Panc1 (cell line): ENCODE measurements at places on chromosomes 1 and 21. TPM values are rescaled to one million over a fixed set of nuclear protein-coding genes. Genes with fewer than 3 reads are reported as not detected.

The KRTAP11-1 gene
- not detected for total RNA-seq

The GPR25 gene
- total RNA-seq = not detected

The ARMH1 gene
- total RNA-seq = 2.8 TPM

The CHRM3 gene
- 0.13 TPM for total RNA-seq
